ENCODE measurements at places on chromosomes 2 and 18. TPM values are rescaled to one million over a fixed set of nuclear protein-coding genes. Genes with fewer than 3 reads are reported as not detected.
A peak's percentile ranks its signal among the peaks of the same experiment; 100 is the strongest.

- H3K36me3 ChIP-seq: no peaks in the 10 kb centered on the region
- H3K4me3 ChIP-seq: no peak overlapping the region
- H3K4me1 ChIP-seq: no peaks in the 10 kb centered on the region
- no peak for DNase-seq
Observed at GRCh38 chr2:60652832-60653340, 99.4 kb upstream of the BCL11A start.

GRCh38 chr2:5696945-5697521, 4.8 kb downstream of the SOX11 start:
- H3K27ac ChIP-seq: no peak overlapping the region
- DNase-seq: no peak
- no peaks in the 10 kb centered on the region for H3K36me3 ChIP-seq
- H3K27me3 ChIP-seq: peaks cover 4% of the 10 kb centered on the region
- H3K4me3 ChIP-seq: no peak overlapping the region

GRCh38 chr2:11009891-11010290, 98.2 kb downstream of the KCNF1 start:
- DNase-seq: no peak
- H3K4me3 ChIP-seq: no peak overlapping the region
- no peak overlapping the region for H3K27ac ChIP-seq
- no peaks in the 10 kb centered on the region for H3K4me1 ChIP-seq
- no peaks in the 10 kb centered on the region for H3K27me3 ChIP-seq
- H3K36me3 ChIP-seq: no peaks in the 10 kb centered on the region

GRCh38 chr2:240811346-240812300, 8.4 kb downstream of the KIF1A start:
- DNase-seq: no peak
- no peaks in the 10 kb centered on the region for H3K4me1 ChIP-seq
- H3K27ac ChIP-seq: no peak overlapping the region
- H3K27me3 ChIP-seq: no peaks in the 10 kb centered on the region
- H3K36me3 ChIP-seq: no peaks in the 10 kb centered on the region

DNA sequence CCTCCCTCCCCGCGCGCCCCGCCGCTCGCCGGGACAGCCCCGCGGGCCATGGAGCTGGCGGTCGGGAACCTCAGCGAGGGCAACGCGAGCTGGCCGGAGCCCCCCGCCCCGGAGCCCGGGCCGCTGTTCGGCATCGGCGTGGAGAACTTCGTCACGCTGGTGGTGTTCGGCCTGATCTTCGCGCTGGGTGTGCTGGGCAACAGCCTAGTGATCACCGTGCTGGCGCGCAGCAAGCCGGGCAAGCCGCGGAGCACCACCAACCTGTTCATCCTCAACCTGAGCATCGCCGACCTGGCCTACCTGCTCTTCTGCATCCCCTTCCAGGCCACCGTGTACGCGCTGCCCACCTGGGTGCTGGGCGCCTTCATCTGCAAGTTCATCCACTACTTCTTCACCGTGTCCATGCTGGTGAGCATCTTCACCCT, 865 bp downstream of the GALR1 start:
- no peak for DNase-seq
- no peak overlapping the region for H3K4me3 ChIP-seq
- H3K36me3 ChIP-seq: no peaks in the 10 kb centered on the region
- H3K27me3 ChIP-seq: peaks cover 24% of the 10 kb centered on the region

DNA sequence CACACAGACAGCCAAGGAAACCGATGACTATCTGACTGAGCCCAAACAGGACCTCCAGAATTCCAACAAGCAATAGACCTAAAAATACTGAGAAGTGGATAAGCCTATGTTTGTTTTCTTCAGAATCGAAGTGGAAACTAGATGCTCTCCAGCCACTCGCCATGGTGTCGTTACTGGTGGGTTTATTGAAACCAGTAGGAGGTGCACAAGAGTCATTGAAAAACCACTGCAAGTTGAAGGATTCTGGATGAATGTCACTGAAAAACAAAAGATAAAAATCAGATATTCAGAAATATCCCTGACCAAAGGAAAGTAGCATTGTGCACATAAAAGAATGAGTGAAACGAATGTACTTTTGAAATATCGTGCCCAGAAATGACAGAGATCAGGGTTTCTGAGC, 15.3 kb downstream of the TM4SF20 start:
- no peak overlapping the region for H3K4me3 ChIP-seq
- no peaks in the 10 kb centered on the region for H3K27me3 ChIP-seq
- DNase-seq: no peak
- no peaks in the 10 kb centered on the region for H3K4me1 ChIP-seq
- H3K27ac ChIP-seq: no peak overlapping the region
- no peaks in the 10 kb centered on the region for H3K36me3 ChIP-seq

DNA sequence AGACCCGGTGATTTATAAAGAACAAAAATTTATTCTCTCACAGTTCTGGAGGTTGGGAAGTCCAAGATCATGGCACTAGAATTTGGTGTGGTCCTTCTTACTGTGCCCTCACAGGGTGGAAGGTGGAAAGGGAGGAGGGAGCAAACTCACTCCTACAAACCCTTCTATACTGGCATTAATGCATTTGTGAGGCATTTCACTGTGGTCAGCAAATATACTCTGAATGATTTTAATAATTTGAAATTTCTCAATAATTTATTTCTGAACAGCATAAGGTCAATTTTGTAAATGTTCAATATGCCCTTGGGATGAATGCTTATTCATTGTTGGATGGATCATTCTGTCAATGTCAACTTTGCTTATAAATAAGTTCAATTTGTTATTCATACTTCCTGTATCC, 120.6 kb downstream of the GATA6 start:
- H3K4me3 ChIP-seq: no peak overlapping the region
- DNase-seq: no peak
- no peak overlapping the region for H3K27ac ChIP-seq
- no peaks in the 10 kb centered on the region for H3K4me1 ChIP-seq
- no peaks in the 10 kb centered on the region for H3K36me3 ChIP-seq
- no peaks in the 10 kb centered on the region for H3K27me3 ChIP-seq

- no peaks in the 10 kb centered on the region for H3K27me3 ChIP-seq
- H3K36me3 ChIP-seq: no peaks in the 10 kb centered on the region
- no peak overlapping the region for H3K4me3 ChIP-seq
- no peak overlapping the region for H3K27ac ChIP-seq
Observed at GRCh38 chr2:32832821-32833220, 113.9 kb upstream of the LTBP1 start.

GRCh38 chr2:15145046-15145817, 415.9 kb downstream of the NBAS start:
- peaks cover 16% of the 10 kb centered on the region for H3K4me1 ChIP-seq
- H3K27me3 ChIP-seq: no peaks in the 10 kb centered on the region
- H3K27ac ChIP-seq: no peak overlapping the region
- H3K4me3 ChIP-seq: no peak overlapping the region
- no peaks in the 10 kb centered on the region for H3K36me3 ChIP-seq

- DNase-seq: no peak
- no peaks in the 10 kb centered on the region for H3K36me3 ChIP-seq
- H3K27me3 ChIP-seq: peaks cover 3% of the 10 kb centered on the region
- no peak overlapping the region for H3K4me3 ChIP-seq
Observed at GRCh38 chr2:120315367-120316033, 30.4 kb upstream of the INHBB start.

GRCh38 chr2:203532957-203533658, 2.0 kb downstream of the RAPH1 start:
- peaks cover 11% of the 10 kb centered on the region for H3K4me1 ChIP-seq
- H3K36me3 ChIP-seq: no peaks in the 10 kb centered on the region
- H3K27ac ChIP-seq: no peak overlapping the region
- H3K27me3 ChIP-seq: peaks cover 2% of the 10 kb centered on the region

- no peak overlapping the region for H3K27ac ChIP-seq
- no peak for DNase-seq
- H3K4me1 ChIP-seq: no peaks in the 10 kb centered on the region
- H3K4me3 ChIP-seq: no peak overlapping the region
- H3K27me3 ChIP-seq: no peaks in the 10 kb centered on the region
- no peaks in the 10 kb centered on the region for H3K36me3 ChIP-seq
Observed at GRCh38 chr2:3954261-3954660, 250.9 kb downstream of the DCDC2C start.

DNA sequence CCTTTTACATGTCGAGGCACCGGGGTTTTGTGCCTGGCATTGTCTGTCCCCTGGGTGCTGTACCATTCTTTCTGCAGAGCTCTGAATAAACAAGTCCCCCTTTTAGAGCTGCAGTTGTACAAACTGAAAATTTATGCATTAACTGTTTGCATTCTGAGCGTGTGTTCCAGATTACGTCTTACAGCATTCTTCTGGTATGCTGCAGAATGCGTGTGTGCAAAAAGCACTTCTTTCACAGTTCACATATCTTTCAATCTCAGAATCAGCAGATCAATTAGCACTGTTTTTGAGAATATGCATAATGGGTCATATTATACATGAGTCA, 27.5 kb downstream of the MEIS1 start:
- no peaks in the 10 kb centered on the region for H3K4me1 ChIP-seq
- H3K36me3 ChIP-seq: no peaks in the 10 kb centered on the region
- H3K27ac ChIP-seq: no peak overlapping the region
- no peaks in the 10 kb centered on the region for H3K27me3 ChIP-seq

GRCh38 chr2:19104503-19104902, 253.9 kb downstream of the OSR1 start:
- DNase-seq: no peak
- no peaks in the 10 kb centered on the region for H3K27me3 ChIP-seq
- no peaks in the 10 kb centered on the region for H3K4me1 ChIP-seq

- H3K4me1 ChIP-seq: no peaks in the 10 kb centered on the region
- DNase-seq: no peak
- H3K4me3 ChIP-seq: no peak overlapping the region
- H3K27me3 ChIP-seq: no peaks in the 10 kb centered on the region
- H3K27ac ChIP-seq: no peak overlapping the region
Observed at GRCh38 chr18:78303519-78304191, 676.0 kb upstream of the SALL3 start.

GRCh38 chr2:113892004-113892710, 2.3 kb downstream of the ACTR3 start:
- peak overlapping the region; percentile 89 for H3K27ac ChIP-seq
- H3K27me3 ChIP-seq: no peaks in the 10 kb centered on the region
- DNase-seq: no peak
- H3K36me3 ChIP-seq: no peaks in the 10 kb centered on the region
- H3K4me1 ChIP-seq: peaks cover 77% of the 10 kb centered on the region

DNA sequence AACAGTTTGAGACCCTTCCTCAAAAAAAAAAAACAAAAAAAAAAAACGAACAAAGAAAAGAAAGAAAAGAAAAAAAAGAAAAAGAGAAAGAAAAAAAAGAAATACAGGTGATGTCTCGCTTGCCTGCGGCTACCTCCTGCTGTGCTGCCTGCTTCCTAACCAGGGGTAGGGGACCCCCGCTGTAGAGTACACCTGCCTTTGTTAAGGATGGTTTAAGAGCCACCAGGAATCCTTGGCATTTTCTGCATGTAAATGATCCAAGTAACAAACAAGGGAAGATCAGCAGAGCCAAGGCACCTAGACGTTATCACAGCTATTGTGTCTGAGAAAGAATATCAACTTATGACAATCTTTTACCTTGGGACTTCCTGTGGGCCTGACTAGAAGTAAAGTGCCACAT, 856.8 kb upstream of the GCFC2 start:
- no peak overlapping the region for H3K4me3 ChIP-seq
- no peaks in the 10 kb centered on the region for H3K4me1 ChIP-seq
- H3K36me3 ChIP-seq: no peaks in the 10 kb centered on the region
- no peak overlapping the region for H3K27ac ChIP-seq

GRCh38 chr18:61606068-61606660, 272.9 kb downstream of the CDH20 start:
- no peak for DNase-seq
- no peaks in the 10 kb centered on the region for H3K4me1 ChIP-seq
- no peaks in the 10 kb centered on the region for H3K36me3 ChIP-seq
- no peak overlapping the region for H3K4me3 ChIP-seq
- no peaks in the 10 kb centered on the region for H3K27me3 ChIP-seq

DNA sequence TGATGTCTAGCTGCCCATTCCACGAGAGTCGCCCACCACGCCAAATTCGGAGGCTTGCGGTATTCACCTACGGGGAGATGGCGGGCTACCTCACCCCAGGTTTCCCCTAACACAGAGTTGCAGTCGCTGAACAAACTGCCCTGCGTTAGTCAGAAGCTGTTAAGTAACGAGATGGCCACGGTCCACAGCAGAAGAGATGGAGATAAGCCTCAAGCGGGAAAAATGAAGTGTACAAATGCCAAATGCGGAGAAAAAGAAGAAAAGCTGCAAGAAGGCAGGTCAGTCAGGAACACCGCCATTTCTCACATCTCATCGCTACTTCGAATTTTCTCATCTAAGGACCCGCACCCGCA, 425 bp downstream of the ASB3 start:
- peak overlapping the region; percentile 86 for H3K27ac ChIP-seq
- no peaks in the 10 kb centered on the region for H3K36me3 ChIP-seq
- H3K4me3 ChIP-seq: peak overlapping the region; percentile 80
- H3K4me1 ChIP-seq: peaks cover 41% of the 10 kb centered on the region
- no peaks in the 10 kb centered on the region for H3K27me3 ChIP-seq

DNA sequence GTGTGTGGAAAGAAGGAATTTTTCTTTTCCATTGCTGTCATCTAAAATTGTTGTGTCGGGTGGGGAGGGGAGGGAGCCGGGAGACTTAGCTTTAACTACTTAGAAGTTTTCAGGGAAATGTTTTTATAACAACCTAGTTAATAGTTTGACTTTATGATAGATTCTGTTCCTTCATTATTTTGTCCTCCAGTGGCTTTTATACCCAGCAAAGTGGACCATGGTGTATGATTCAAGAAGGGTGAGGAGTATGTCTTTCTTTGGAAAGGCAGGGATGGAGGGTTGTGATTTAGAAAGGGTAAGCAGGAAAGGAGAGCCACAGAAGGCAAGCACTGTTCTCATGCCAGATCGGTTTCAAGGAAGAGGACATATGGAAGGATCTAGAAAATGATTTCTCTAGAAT, 261.8 kb downstream of the NEDD4L start:
- no peak for DNase-seq
- H3K4me3 ChIP-seq: no peak overlapping the region
- H3K27me3 ChIP-seq: no peaks in the 10 kb centered on the region
- peaks cover 35% of the 10 kb centered on the region for H3K4me1 ChIP-seq
- H3K36me3 ChIP-seq: no peaks in the 10 kb centered on the region

DNA sequence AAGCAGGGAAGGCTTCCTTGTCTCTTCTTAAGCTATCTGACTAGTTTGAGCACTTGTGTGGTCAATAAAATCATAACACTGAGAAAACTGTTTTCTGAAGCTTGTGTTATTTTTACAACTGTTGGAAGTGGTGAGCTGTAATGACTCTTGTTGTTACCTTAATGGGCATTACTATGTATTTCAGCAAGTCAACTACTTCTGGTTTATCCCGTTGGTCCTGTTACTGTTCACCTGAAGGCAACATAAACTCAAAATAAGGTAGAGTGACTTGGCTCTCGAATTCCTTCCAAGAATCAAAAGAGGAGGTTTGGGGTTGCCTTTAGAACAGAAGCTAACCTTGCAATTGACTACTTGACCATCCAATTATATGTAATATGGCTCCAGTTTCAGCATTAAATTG, 23.2 kb upstream of the FIGN start:
- H3K4me1 ChIP-seq: no peaks in the 10 kb centered on the region
- H3K36me3 ChIP-seq: no peaks in the 10 kb centered on the region
- DNase-seq: no peak
- H3K4me3 ChIP-seq: no peak overlapping the region
- H3K27ac ChIP-seq: no peak overlapping the region

The GGCX gene
- 22.3 TPM for total RNA-seq

The ANO7 gene
- 0.83 TPM for total RNA-seq

The CAPN14 gene
- total RNA-seq: 0.40 TPM

The NOSTRIN gene
- total RNA-seq: not detected

The RALB gene
- total RNA-seq: 39.6 TPM

The REG3A gene
- not detected for total RNA-seq

The IMPACT gene
- 10.6 TPM for total RNA-seq

The TUBA4B gene
- not detected for total RNA-seq

The MALL gene
- 0.47 TPM for total RNA-seq

The PROKR1 gene
- total RNA-seq: not detected

The TIGD1 gene
- total RNA-seq: 6.5 TPM

The CABYR gene
- 1.7 TPM for total RNA-seq

Data from CD8-positive, alpha-beta memory T cell (primary cell).